Muscle of arm (tissue), 14 donors: ENCODE measurements at places on chromosomes 6 and 20. TPM values are rescaled to one million over a fixed set of nuclear protein-coding genes. Genes with fewer than 3 reads are reported as not detected.

The SLC22A2 gene
- 0.21 TPM for polyA plus RNA-seq

The AKAP12 gene
- polyA plus RNA-seq = 120 TPM

The AP5S1 gene
- polyA plus RNA-seq = 8.4 TPM

The ID4 gene
- polyA plus RNA-seq = 4.4 TPM

The SAPCD1 gene
- 4.0 TPM for polyA plus RNA-seq

The BMP6 gene
- polyA plus RNA-seq = 1.8 TPM

The MYO6 gene
- polyA plus RNA-seq = 10.2 TPM

The C6orf15 gene
- not detected for polyA plus RNA-seq

The CD93 gene
- 51.3 TPM for polyA plus RNA-seq

The DDR1 gene
- 59.7 TPM for polyA plus RNA-seq

The CD83 gene
- 15.4 TPM for polyA plus RNA-seq

The GLP1R gene
- polyA plus RNA-seq = not detected

The RAET1L gene
- not detected for polyA plus RNA-seq

The PFDN4 gene
- 77.5 TPM for polyA plus RNA-seq

The HLA-DMB gene
- 15.7 TPM for polyA plus RNA-seq

The CPXM1 gene
- 68.8 TPM for polyA plus RNA-seq

The MEA1 gene
- polyA plus RNA-seq = 41.9 TPM

The RPS10 gene
- 1,641 TPM for polyA plus RNA-seq

The EPPIN gene
- polyA plus RNA-seq = not detected

The TNF gene
- 0.16 TPM for polyA plus RNA-seq

The FABP7 gene
- 2.9 TPM for polyA plus RNA-seq
